ENCODE measurements at places on chromosomes 4 and X.

- no peaks in the 10 kb centered on the region for H3K36me3 ChIP-seq
- H3K4me1 ChIP-seq, result no peaks in the 10 kb centered on the region
- no peaks in the 10 kb centered on the region for H3K27me3 ChIP-seq
- no peak overlapping the region for H3K4me3 ChIP-seq
Observed at GRCh38 chrX:139559383-139560042, 29.0 kb downstream of the F9 start.

GRCh38 chrX:133412246-133412645 lies 3.0 kb downstream of the GPC4 start:
- no peak overlapping the region for H3K4me3 ChIP-seq
- H3K36me3 ChIP-seq, result no peaks in the 10 kb centered on the region
- peak; percentile 40 for DNase-seq
- no peaks in the 10 kb centered on the region for H3K27me3 ChIP-seq
- H3K27ac ChIP-seq, result no peak overlapping the region

- H3K27ac ChIP-seq, result no peak overlapping the region
- no peaks in the 10 kb centered on the region for H3K36me3 ChIP-seq
- H3K27me3 ChIP-seq, result no peaks in the 10 kb centered on the region
- peak; percentile 8 for DNase-seq
- no peak overlapping the region for H3K4me3 ChIP-seq
- no peaks in the 10 kb centered on the region for H3K4me1 ChIP-seq
Observed at GRCh38 chrX:70088751-70089150, 26.5 kb downstream of the OTUD6A start.

GRCh38 chrX:97397371-97397770 lies 513.7 kb downstream of the RPA4 start:
- DNase-seq, result no peak
- no peaks in the 10 kb centered on the region for H3K36me3 ChIP-seq
- no peaks in the 10 kb centered on the region for H3K27me3 ChIP-seq
- H3K4me1 ChIP-seq, result no peaks in the 10 kb centered on the region
- H3K27ac ChIP-seq, result no peak overlapping the region
- H3K4me3 ChIP-seq, result no peak overlapping the region

DNA sequence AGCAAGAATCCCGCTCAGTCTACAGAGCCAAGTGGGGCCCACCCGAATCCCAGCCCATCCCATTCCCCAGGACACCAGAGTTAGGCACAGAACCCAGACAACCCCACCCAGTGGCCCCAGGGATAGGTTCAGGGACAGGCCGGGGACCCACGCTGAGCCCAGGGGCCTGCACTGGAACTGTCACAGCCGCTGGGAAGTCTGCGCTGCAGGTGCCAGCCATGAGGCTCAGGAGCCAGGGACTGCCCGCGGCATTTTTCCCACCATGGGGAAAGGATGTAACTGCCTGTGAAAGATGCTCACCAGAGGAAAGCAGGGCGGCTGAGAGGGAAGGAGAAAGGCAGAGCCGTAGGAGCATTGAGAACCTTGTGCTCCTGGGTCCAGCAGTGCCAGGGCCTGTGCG lies 12.0 kb downstream of the EVC2 start:
- peaks cover 10% of the 10 kb centered on the region for H3K36me3 ChIP-seq
- H3K27ac ChIP-seq, result no peak overlapping the region
- no peaks in the 10 kb centered on the region for H3K4me1 ChIP-seq
- DNase-seq, result no peak
- no peaks in the 10 kb centered on the region for H3K27me3 ChIP-seq

DNA sequence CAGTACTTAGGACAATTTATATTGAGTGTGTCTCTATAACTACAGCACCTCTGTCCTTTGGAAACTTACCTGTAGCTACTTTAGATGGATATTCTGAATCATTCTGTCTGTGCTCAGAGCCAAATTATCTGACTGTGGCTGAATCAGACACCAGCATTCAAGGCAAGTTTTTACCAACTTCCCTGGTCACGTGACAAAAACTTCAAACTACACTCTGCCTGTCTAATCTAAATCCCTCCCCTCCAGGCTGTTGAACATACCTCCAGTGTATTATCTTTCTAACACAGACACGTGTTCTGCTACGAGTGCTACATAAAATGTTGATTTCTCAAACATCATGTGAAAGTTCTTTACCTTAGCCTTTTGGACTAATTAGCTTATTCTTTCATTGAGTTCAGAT lies 641.2 kb upstream of the CPEB2 start:
- H3K4me3 ChIP-seq, result no peak overlapping the region
- no peaks in the 10 kb centered on the region for H3K27me3 ChIP-seq
- no peak overlapping the region for H3K27ac ChIP-seq
- no peaks in the 10 kb centered on the region for H3K36me3 ChIP-seq
- no peaks in the 10 kb centered on the region for H3K4me1 ChIP-seq

GRCh38 chr4:166839615-166840251 lies 394.6 kb downstream of the SPOCK3 start:
- no peaks in the 10 kb centered on the region for H3K4me1 ChIP-seq
- H3K27ac ChIP-seq, result no peak overlapping the region
- H3K36me3 ChIP-seq, result no peaks in the 10 kb centered on the region
- H3K27me3 ChIP-seq, result no peaks in the 10 kb centered on the region

DNA sequence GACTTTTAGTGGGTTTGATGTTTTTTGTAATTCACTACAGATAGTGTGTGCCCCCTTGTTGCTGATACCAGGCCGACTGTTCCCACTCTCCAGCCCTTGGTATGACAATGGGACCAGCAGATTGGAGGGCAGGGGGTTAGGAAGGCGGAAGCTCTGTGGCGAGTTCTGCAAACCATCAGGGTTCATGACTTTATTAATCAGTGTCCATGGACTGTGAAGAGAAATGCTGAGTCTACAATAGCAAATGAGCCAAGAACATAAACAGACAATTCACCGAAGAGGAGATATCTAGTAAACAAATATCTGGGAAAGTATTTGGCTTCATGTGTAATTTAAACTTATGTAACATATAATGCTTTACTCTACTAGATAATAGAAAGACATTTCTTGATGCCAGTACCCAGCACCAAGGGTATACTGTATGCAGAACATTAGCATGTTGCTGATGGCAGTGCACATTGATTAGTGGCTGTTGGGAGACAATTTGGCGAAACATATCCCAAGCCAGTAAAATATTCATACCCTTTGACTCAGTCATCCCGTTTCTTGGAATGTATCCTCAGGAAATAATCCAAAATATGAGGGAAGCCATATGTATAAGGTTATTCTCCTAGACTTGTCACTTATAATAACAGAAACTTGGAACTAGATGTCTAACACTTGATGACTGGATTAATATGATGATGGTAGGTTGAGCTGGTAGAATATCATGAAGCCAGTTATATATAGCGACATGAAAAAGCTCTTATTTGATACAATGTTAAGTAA lies 169.4 kb downstream of the PTTG2 start:
- H3K36me3 ChIP-seq, result peaks cover 3% of the 10 kb centered on the region
- H3K27ac ChIP-seq, result no peak overlapping the region
- no peak overlapping the region for H3K4me3 ChIP-seq

All from kidney (tissue), 22 donors.